ENCODE measurements at places on chromosomes 4 and X.

DNA sequence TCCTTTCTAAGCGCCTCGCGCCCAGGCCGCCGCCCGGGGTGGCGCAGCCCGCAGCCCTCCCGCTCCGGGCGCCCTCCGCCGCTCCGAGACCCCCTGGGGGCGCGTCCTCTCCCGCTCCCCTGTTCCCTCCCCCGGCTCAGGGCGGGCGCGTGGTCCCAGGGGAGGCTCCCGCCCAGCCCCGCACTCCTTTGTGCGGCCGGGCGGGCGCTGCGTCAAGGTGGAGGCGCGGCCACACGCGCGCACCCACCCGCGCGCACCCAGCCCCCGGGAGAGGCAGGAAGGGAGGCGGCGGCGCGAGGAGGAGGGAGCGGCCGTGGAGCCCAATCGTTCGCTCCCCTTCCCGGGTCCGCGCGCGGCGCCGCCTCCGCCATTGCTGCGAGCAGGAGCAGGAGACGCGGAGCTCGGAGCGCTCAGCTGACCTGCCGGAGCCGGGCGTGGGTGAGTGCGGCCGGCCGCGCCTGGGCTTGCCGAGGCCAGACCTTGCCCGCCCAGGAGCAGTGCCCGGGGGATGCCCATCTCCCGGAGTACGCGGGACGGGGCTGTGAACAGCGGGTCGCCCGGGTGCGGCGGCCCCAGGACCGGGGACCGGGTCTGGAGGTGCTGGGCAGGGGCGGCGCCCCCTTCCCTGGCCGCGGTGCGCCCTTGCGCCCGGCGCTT, at the start of gene NSG1:
NSG1 (plus strand) TSS at position 367 of the 657 bp plus-strand sequence. CDS start 528 bp downstream, outside the sequence.
- no peak for DNase-seq

DNA sequence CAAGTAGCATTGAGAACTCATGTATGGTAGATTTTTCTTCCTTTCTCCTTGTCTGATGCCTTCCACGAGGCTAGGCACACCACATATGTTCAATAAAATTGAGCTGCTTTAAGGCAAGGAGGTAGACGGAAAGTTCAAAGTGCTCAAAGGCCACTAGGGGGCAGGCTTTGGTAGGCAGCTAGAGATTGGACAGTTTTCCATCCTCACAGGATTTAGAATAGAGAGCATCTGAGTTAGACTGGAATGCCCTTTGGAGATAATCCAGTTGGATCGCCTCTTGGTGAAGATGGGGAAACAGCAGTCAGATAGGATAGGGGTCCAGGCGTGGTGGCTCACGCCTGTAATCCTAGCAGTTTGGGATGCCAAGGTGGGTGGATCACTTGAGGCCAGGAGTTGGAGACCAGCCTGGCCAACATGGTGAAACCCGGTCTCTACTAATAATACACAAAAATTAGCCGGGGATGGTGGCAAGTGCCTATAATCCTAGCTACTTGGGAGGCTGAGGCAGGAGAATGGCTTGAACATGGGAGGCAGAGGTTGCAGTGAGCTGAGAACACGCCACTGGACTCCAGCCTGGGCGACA, 30.4 kb downstream of the ELF4 start:
- peak; percentile 46 for DNase-seq

DNA sequence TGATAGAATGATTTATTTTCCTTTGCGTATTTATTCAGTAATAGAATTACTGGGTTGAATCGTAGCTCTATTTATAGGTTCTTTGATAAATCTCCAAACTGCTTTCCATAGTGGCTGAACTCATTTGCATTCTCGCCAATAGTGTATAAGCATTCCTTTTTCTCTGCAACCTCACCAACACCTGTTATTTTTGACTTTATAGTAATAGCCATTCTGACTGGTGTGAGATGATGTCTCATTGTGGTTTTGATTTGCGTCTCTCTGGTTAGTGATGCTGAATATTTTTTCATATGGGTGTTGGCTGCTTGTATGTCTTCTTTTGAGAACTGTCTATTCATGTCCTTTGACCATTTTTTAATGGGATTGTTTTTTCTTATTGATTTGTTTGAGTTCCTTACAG, 160.7 kb downstream of the MID1IP1 start:
- DNase-seq, result no peak

- DNase-seq, result no peak
Measured at GRCh38 chr4:2251795-2252529, 9.9 kb downstream of the MXD4 start.

- DNase-seq, result no peak
Measured at GRCh38 chr4:123672987-123673386, 276.4 kb downstream of the SPRY1 start.

GRCh38 chr4:152100379-152101201, 339.8 kb upstream of the GATB start:
- peak; percentile 13 for DNase-seq

- DNase-seq, result no peak
Measured at GRCh38 chr4:184409911-184410692, 64.2 kb downstream of the IRF2 start.

DNA sequence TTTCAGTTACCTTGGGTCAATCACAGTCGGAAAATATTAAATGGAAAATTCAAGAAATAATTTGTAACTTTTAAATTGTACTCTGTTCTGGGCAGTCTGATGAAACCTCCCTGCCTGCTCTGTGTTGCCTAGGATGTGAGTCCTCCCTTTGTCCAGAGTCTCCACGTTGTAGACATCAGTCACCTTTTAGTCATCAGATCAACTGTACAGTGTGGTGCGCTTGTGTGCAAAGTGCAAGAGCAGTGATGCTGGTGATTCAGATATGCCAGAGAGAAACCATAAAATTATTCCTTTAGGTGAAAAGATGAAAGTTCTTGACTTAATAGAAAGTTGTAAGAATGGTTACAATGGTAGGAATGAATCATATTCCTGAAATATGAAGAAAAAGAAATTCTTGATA, 1.4 kb downstream of the SPATA4 start:
- DNase-seq, result no peak

DNA sequence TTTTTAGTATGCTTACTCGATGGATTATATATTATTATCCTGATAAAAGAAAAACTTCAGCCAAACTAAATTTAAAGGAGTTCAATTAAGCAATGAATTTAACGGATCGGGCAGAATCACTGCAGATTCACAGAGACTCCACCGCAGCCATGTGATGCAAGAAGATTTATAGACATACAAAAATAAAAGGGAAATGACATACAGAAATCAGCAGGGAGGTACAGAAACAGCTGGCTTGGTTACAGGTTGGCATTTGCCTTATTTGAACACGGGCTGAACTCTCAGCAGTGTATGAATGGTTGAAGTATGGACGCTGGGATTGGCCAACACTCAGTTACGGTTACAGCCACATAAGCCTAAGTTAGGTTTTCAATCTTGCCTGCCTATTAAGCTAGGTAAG, 35.4 kb upstream of the DHRSX start:
- no peak for DNase-seq

DNA sequence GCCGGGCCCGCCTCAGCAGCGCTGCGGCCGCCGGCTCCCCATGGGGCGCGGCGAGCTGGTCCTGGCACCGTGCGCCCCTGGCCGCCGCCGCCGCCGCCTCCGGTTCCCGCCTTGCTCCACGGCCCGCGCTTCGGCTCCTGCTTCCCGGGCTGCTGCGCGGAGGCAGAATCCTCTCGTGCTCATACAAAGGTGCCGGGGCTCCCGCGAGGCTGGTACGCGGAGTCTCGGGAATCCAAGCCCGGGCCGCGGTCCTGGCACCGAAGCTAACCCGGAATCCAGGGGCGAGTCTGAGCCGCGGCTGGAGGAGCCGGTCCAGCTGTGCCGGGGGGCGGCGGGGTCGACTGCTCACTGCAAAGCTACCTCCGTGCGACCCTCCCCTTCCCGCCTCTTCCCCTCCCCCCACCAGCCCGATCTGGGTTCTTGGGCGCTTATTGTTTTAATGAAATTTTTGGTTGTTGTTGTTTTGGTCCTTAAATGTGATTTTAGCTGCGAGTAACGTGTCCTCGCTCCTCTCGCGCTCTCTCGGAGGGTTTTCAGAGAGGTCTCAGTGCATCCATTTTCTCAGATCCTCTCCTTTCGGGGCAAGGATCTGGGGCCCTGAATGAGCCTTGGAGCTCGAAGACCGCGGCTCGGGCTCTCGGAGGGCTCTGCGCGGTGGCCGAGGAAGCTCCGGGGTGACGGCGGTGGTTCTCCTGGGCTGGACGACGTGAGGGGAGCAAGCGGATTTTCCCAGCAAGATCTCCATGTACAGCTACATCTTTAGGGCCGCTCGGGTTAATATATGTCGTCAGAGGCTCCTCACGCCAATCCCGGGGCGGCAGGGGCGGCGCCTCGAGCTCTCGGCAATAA, at the start of gene HAND2:
HAND2 (minus strand) TSS at position 753 of the 849 bp plus-strand sequence. CDS start 940 bp downstream, outside the sequence.
- DNase-seq, result no peak

- DNase-seq, result peak; percentile 11
Measured at GRCh38 chrX:138756234-138756633, 44.7 kb upstream of the FGF13 start.

- no peak for DNase-seq
Measured at GRCh38 chr4:183082053-183082452, 17.0 kb upstream of the WWC2 start.

DNA sequence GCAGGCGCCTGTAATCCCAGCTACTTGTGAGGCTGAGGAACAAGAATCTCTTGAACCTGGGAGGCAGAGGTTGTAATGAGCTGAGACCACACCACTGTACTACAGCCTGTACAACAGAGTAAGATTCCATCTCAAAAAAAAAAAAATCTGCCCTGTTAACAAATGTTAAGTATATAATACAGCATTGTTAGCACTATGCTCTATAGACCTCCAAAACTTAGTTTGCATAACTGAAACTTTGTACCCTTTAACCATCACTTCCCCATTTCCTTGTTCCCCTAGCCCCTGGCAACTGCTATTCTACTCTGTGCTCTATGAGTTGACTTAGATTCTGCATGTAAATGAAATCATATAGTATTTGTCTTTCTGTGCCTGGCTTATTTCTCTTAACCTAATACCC, 76.7 kb downstream of the TAB3 start:
- peak; percentile 9 for DNase-seq

DNA sequence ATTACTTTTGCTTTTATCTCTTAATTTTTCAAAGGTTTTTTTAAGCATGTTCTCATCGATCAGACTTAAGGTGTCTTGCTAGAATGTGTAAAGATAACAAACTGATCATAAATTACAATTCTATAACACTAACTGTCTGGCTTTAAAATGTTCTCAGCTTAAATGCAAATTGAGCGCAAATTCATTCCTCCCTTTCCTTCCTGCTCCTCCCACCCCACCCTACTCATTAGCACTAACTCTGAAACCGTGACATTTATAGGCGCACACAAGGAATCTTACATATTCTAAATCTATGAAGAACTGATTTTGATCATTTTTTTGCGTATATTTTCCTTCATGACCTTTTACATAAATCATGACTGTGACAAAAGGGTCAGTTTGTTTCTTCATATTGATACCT, 590.0 kb upstream of the DIAPH2 start:
- no peak for DNase-seq

DNA sequence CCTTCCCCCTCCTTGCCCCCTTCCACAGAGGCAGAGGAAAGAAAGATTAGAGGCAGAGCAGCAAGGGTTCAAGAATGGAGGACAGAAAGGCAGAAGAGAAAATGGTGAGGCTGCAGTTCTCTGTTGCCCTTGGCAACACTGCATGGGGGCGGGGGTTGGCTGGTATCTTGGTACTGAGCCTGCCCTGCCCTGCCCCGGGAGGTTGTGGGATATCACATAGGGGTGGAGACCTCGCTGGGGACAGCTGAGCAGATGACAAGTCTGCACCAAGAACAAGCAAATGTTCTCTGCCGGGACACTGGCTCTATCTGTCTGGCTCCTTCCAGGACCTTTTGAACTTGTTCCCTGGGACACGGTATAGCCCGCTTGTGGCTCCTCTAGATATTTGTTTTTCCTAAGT, 39.8 kb downstream of the NHS start:
- no peak for DNase-seq

- no peak for DNase-seq
Measured at GRCh38 chr4:139876337-139876941, 210.8 kb downstream of the MGST2 start.

DNA sequence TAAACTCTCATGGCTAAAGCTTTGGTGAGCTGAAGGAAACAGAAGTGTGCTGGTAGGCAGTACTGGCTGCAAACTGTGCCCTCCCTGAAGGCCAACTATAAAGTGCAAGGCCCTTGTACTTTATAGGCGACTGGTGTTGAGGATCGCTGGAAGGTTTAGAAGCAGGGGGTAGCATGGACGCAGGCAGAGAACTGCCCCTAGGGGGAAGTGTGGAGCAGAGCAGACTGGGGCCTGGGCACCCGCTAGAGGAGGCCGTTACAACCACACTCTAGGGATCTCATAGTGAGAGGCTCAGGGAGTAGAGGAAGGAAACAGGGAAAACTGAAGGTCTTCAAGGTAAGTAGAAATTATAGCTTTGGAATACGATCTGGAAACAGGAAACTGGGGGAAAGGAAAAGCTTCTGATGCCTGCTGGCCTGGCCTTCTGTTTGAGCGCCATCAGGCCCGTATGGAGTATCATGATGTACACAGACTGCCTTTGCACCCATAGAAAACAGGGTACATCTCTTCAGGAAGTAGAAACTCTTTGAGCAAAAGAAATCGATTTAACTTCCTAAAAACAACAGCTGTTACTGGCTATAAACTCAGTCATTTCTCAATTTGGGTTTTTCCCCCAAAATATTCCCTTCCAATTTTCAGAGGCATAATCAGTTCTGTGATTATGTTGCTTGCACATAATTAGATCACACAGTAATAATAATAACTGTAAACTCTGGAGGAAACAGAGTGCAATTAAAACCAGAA, 23.9 kb upstream of the TMSB4X start:
- no peak for DNase-seq

DNA sequence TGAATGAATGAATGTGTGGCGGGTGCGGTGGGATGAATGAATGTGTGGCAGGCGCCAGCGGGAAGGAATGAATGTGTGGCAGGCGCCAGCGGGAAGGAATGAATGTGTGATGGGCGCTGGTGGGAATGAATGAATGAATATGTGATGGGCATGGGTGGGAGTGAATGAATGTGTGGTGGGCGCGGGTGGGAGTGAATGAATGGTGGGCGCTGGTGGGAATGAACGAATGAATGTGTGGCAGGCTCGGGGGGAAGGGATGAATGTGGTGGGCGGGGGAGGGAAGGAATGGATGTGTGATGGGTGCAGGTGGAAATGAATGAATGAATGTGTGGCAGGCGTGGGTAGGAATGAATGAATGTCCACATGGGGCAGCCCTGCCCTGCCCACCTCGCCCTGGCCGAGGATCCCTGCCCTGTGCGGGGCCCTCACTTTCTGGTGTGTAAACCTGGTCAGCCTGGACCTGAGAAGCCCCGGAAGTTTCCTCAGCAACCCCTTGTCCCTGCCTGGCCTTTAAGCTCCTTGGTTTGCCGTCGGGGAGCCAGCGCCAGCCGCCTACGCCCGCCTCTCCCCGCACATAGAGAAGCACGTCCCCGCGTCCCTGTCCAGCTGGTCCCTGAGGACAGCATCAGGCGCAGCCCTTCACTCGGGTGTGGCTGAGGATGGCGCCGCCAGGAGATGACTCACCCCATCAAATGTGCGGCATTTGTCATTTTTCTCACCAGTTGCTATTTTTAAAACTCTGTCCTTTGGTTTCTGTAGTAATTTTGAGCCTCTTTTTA, 112.8 kb upstream of the LRPAP1 start:
- no peak for DNase-seq

DNA sequence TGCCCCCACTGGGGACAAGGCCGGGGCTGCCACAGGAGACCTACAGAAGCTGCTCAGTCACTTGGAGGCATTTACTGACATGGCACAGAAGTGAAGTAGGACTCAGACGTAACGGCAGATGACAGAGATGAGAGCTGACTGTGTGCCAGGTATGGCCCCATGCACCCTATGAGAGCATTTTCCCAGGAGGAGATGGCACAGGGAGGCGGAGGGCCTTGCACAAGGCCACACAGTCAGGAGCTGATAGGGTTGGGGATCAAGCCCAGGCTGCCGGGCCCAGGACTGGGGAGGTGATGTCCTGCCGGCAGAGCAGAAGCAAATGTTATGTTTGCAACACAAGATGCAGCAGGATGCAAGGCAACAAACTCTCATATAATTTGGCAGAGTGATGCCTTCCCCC, 34.1 kb downstream of the NAT8L start:
- no peak for DNase-seq
